ENCODE measurements at places on chromosomes 5 and 9. TPM values are rescaled to one million over a fixed set of nuclear protein-coding genes. Genes with fewer than 3 reads are reported as not detected.

DNA sequence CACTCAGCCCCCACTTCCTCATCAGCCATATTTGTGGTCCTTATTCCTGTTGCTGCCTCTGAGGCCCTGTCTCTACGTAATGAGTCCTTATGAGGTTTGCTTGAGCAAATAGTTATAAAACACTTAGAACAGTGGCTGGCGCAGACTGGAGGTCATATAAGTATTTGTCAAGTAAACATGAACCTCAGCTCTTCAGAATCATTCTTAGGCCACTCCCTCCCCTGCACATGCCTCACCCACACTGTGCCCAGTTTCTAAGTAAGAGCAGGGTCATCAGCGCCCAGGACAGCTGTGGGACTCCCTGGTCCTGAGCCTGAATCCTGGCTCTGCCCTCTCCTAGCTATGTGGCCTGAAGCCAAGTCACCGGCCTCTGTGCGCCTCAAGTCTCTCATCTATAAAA is 4.0 kb downstream of the ST6GALNAC4 start:
- ATAC-seq = no peak

GRCh38 chr5:32645246-32645645 is 59.9 kb downstream of the SUB1 start:
- ATAC-seq = no peak

DNA sequence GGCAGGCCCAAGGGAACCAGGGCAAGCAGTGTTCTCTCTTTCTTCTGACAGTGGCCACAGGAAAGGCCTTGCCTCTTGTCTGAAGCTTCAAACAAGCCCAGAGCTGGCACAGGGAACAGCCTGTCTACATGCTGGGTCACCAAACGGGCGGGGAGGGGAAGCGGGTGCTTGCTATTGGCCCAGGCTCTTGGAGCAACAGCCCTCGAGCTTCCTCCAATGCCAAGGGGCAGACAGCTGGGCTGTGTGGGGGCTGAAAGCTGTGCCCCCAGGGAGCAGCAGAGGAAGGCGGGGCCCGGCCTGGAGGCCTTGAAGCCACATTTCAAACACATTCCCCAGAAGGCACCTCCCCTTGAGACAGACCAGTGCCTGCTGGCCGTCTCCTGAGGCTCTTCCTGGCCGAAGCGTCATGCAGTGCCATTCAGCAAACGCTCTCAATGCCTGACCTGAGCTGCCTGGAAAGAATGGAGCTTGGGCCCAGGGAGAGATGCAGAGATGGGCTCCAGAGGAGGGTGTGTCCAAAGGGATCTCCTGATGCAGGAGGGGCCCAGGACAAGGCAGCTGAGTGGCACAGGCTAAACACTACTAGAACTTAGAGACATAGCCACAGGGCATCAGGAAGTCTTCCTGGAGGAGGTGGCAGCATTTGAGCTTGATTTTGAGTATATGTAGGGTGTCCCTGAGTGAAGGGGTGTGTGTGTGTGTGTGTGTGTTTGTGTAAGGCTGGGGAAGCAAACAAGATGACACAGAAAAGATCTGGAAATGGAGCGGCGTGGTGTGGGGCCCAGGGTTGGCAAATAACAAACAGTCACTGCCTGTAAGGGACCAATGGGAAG is 2.5 kb downstream of the FIBCD1 start:
- peak; percentile 26 for ATAC-seq

The IARS1 gene
- 56.6 TPM for total RNA-seq

The NOXA1 gene
- 3.7 TPM for total RNA-seq

The FOXD4 gene
- total RNA-seq = 0.78 TPM
